Aorta (tissue), 5 donors: ENCODE measurements at places on chromosomes 5 and 9. TPM values are rescaled to one million over a fixed set of nuclear protein-coding genes. Genes with fewer than 3 reads are reported as not detected.

PCDHGA4 gene
- total RNA-seq, result 7.1 TPM

TAF1L gene
- total RNA-seq, result 0.06 TPM

SEMA6A gene
- 19.8 TPM for total RNA-seq

DNA sequence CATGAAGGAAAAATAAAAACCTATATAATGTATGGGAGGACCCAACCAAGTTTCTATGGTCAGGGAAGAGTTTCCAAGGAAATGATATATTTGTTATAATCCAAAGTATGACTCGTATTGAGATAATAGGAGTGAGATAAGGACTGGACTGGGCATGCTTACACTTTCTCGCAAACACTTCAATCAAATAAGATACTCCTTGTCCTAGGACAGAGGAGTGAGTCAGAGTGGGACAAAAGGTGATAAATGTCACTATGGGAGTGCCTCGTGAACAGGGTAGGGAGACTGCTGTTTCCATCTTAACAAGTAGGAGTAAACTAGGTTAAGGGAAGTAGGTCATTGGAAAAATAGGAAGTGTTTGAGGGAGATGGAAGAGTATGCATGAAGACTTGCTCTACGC is 47.2 kb downstream of the MACIR start:
- no peak for DNase-seq
- H3K4me3 ChIP-seq, result no peak overlapping the region
- no peaks in the 10 kb centered on the region for H3K4me1 ChIP-seq
- H3K27ac ChIP-seq, result no peak overlapping the region

DNA sequence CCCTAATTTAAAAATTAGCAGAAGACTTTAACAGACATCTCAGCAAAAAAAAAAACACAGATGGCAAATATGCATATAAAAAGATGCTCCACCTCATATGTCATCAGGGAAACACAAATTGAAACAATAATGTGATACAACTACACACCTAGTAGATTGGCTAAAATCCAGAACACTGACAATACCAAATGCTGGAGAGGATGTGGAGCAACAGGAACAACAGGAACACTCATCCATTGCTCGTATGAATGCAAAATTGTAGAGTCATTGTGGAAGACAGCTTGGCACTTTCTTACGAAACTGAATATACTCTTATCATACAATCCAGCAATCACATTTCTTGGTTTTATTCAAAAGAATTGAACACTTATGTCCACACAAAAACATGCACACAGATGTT is 22.1 kb downstream of the MCIDAS start:
- H3K27ac ChIP-seq, result no peak overlapping the region
- no peak overlapping the region for H3K4me3 ChIP-seq
- H3K36me3 ChIP-seq, result no peaks in the 10 kb centered on the region
- H3K27me3 ChIP-seq, result no peaks in the 10 kb centered on the region

GRCh38 chr5:71719063-71719964 is at the start of gene CARTPT:
TSS of gene CARTPT (plus strand) at chr5:71719275. CDS start at chr5:71719294, 19 bp downstream.
- H3K4me3 ChIP-seq, result no peak within 1 kb of the TSS
- H3K36me3 ChIP-seq, result no peaks in the 10 kb centered on the region
- no peak within 1 kb of the TSS for H3K27ac ChIP-seq
- no peak for DNase-seq
- no peaks in the 10 kb centered on the region for H3K4me1 ChIP-seq

GRCh38 chr5:92421942-92422341 is 1038.8 kb upstream of the ARRDC3 start:
- no peaks in the 10 kb centered on the region for H3K36me3 ChIP-seq
- no peak overlapping the region for H3K4me3 ChIP-seq
- no peak overlapping the region for H3K27ac ChIP-seq
- no peaks in the 10 kb centered on the region for H3K27me3 ChIP-seq
- H3K4me1 ChIP-seq, result no peaks in the 10 kb centered on the region

GRCh38 chr5:102623329-102624065 is 124.7 kb upstream of the SLCO6A1 start:
- no peak for DNase-seq
- H3K27me3 ChIP-seq, result no peaks in the 10 kb centered on the region
- H3K27ac ChIP-seq, result no peak overlapping the region
- H3K4me3 ChIP-seq, result no peak overlapping the region
- H3K36me3 ChIP-seq, result no peaks in the 10 kb centered on the region
- H3K4me1 ChIP-seq, result no peaks in the 10 kb centered on the region
